ENCODE measurements at places on chromosomes 3 and 15.

DNA sequence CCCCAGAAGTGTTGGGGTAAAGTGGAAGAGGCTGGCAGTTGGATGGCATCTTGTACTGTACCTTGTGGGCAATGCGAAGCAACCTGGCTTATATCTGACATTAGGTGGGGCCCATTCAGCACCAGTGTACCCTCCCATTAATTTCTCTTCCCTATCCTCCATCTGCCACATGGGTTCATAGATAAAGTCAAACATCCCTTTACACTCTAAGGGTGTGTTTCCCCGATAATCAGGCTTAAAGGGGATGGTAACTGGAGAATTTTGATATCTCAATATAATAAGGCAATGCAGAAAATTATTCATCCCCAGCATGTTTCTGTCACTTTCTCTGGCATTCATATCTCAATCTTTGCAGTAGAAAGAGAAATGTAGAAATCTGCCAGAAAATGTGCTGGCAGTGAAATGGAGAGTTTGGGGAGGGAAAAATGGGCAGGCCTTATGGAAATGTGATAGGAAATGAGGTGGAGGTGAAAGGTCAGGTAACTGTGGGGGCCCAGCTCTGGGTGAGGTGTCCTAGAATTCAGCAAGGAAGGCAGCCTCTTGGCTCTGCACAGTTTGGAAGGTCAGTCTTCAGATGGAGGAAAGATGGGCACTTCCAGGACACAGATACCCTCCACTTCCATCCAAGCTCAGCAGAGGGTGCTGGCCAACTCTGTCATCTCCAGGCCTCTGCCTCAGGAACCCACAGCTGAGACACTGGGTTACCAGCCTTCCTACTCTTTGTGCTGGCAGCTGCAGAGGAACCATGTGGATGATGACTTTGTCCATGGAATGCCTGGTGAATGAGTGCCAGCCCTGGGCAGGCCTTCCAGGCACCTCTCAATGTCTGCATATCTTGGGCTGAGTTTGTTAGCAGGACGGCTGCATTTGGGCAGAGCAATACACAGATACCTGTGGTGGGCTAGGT is 325.9 kb upstream of the CTDSPL start:
- DNase-seq, result no peak

- no peak for DNase-seq
These were observed 307.1 kb downstream of the VPS13C start for GRCh38 chr15:61753018-61753710.

DNA sequence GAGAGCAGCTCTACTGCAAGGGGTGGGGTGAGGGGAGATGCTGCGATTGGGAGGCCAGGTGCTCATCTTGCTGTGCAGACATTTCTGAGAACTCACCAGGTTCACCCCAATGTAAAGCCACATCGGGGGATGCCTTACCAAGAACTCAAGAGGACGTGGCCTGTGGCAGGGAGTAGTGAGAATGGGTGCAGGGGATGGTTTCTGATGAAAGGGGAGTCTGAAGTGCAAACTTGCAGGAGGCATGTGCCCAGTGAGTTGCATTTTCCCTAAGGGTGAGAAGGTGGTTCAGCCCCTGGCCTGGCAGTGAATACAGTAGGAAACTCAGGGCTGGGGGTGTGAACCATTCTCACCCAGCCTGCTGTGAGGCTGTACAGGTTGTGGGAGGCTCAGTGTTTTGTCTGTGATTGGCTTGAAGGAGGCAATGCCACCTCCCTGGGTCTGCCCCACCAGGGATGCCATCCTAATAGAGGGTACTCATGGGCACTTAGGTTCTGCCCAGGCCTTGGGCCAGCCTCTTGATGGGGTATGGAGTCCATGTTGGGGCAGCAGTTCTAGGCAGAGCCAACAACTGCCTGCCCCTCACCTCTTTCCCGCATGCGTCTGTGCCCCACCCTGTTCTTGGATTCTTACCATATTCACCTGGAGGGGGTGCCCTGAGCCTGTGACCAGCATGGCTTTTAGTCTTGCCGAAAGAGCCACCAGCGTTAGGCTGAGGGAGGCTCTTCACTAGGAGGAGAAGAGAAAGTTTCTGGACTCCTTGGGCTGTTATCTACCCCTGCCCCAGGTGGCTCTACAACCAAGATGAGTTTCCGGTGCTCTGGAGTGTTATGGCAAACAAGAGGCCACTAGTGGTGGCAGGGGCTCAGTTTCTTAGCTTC is 4.5 kb downstream of the HEMK1 start:
- no peak for DNase-seq

DNA sequence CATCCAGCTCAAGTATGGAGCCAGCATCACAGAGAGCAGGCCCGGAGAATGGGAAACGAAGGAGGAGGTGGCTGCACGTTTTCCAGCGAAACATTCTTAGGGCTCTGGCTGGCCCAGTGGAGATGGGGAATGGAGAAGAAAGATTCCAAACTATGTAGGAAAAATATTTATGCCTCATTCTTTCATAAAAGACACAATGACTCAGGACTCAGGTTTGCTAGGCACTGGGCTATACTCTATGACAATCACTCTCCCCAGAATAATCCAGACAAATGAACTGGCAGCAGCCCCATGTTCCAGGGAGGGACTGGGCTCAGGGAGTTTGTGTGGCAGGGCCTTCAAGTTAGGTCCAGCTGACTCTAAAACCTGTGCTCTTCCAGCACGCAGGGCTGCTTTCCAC is 110.8 kb upstream of the RAD18 start:
- no peak for DNase-seq

DNA sequence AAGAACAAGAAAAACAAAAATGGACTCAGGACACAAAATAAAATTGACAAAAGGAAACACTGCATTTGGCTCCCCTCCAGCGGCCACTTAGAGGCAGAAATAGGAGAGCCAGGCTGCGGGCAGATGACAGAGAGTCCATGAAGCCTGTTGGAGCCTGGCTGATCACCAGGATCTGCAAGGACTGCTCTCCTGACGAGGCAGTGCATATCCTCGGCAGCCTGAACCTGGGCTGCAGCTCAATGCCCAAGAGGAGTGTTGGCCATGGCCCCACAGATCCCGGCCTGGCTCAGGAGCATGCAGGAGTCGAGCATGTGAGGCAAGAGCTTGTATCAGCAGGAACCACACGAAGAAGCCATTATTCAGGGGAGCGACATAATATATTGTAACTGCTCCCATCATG is 199.8 kb downstream of the STT3B start:
- peak; percentile 79 for DNase-seq

DNA sequence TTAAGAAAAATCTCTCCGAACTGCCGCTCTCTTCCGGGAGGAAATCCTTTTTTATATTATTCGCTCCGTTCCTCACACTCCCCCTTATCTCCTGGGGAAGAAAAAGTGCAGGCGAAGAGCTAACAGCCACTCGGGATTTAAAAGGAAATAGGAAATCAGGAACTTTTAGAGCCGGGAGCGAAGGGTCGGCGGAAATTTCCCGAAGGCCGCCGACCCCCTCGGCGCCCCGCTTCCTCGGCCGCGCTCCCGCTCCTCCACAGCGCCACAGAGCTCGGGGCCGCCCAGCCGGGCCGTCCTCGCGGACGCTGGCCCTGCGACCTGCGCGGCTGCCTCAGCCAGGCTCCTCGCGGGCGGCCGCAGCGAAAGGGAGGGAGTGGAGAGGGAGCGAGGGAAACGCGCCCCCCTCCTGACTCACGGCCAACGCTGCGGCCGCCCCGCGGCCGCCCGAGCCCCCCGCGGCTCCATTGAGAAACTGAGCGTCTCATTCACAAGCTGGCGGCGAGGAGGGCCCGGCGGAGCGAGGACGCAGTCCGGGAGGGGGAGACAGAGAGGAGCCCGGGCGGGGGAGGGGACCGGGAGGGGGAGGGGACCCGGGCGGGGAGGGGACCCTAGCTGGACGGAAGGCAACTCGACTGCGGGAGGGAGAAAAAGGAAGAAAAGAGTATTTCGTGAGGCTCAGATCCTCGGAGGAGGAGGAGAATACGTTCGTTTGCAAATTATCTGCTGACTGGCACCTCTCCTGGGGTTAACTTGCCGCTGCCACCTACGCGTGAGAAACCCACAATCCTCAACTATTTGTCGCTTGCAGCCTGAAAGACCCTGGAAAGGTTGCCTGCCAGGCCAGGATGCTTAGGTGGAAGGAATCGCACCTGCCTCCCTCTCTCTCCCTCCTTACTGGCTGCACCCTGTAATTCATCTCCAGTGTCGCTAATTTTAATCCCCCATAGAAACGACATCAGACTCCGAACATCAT is at the start of gene PTPN9:
TSS of gene PTPN9 (minus strand) at position 368 of the 973 bp plus-strand sequence. CDS start 539 bp downstream, outside the sequence.
- DNase-seq, result no peak

DNA sequence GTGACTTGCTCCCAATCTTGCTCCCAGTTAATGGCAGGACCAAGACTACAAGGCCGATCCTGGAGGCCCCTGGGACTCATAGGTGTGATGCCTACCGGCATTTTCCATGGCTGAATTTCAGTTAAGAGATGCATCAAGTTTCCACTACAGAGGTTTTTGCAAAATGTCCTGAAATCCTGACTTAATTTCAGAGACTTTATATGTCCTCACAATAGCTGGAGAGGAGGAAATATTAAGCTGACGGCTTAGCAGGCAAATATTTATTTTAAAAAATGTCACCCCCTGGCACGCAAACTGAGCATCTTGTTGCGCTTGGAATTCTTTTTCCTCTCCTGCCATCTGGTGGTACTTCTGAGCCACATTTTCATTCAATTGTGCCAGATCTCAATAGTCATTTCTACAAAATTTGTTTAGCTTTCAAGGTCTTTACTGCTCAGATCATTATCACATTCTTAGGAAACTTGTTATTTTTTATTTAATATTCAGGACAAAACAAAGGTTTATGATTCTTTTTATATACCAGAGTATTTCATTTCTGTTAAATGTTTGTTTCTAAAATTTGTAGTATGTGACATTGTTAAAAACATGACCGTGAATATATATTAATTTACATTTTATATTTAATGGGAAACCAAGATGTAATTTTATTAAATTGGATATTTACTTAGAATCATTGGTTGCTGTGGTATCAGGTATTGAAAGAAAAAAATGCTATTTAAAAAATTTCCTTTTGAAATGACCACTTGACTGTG is 189.2 kb upstream of the THRB start:
- DNase-seq, result peak; percentile 26

DNA sequence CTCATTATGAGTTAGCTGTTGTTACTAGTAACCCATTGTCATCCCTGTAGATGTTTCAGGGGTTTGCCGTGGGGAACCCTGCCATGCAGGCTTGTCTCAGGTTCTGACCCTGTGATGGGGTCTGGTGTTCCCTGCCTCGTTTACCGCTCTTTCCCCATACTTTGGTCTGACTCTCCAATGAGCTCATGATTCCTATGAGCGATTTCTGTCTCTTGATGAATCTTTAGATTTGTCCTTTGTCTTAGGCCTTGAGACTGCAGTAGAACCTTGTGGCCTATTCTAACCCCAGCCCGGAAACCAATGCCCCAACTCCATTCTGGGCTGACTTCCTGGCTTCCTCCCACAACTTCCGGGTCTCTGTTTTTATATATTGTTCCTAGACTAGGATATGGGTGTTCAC is 11.3 kb upstream of the IQGAP1 start:
- DNase-seq, result no peak

GRCh38 chr3:152255290-152255689 is 13.4 kb upstream of the MBNL1 start:
- no peak for DNase-seq

DNA sequence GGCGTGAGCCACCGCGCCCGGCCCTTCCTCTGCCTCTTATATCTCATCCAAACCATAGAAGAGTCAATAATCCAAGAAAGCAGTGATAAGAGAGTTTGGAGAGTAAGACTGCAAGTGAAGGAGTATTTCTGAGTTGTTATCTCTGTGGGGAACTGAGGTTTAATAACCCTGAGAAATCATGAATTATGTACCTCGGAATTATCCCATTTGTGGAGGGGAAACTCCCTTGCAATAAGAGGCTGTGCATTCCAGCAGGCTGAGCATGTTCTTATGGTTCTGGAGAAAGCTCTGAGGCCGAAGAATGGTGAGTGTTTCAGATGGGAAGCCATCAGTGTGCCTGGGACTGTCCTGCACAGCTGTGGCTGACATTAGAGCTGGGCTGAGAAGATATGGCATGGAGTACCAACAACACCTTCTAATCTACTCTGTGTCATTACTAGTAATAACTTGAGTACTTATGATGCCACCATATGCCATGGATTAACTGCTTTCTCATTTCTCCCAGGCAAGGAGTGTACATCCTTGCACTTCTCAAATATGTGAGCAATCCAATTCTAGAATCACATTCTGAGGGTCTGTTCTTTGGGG is 31.4 kb upstream of the NOX5 start:
- no peak for DNase-seq

- DNase-seq, result no peak
These were observed 120.2 kb upstream of the MBNL1 start for GRCh38 chr3:152148579-152148978.

DNA sequence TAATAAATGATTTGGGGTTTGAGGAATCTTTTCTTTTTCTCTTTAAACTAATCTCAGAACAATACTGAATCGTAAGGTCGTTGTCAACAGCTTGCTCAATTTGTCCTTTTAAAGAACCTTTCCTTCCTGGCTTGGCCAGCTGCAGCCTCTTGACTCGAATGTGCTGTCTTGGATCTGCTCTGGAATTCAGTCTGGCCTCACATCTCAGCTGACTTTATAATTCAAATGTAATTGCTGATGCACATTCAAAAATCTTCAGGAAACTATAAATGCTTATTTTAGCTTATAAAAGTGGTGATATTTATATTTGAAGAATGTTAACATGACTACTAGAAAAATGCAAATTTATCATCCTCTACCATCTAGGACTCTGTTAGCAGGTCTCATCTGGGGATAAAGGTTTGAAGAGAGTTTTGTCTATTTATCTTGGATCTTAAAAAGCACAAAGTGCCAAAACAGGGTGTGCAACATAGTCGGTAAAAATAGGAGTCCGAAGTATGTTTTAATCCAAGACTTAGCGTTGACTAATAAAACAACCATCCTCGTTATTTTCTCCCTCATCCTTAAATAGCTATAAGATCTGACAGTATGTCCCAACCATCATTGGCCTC is 1035.2 kb downstream of the MCTP2 start:
- no peak for DNase-seq

- no peak for DNase-seq
These were observed 71.2 kb downstream of the FAM43A start for GRCh38 chr3:194756791-194757325.

DNA sequence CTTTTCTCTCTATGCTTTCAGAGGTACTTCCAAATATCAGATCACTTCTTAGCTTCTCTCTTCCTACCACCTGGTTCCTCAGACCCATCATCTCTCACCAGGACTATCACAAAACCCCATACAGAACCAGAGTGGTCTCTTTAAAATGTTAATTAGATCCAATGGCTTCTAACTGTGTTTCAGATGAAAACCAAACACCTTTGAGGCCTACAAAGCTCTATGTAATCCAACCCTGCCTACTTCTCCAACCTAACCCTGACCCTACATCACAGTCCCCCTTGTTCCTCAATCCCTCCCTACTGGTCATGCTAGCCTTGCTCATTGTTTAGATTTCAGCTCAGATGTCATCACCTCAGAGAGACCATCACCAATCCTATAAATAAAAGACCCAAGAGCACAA is 34.8 kb downstream of the SUMF1 start:
- no peak for DNase-seq
